ENCODE measurements at places on chromosomes 13 and 19.

GRCh38 chr19:30670562-30671366 lies 298.6 kb downstream of the ZNF536 start:
- no peak for DNase-seq

GRCh38 chr13:52882785-52883184 lies 34.3 kb upstream of the PCDH8 start:
- DNase-seq: no peak

DNA sequence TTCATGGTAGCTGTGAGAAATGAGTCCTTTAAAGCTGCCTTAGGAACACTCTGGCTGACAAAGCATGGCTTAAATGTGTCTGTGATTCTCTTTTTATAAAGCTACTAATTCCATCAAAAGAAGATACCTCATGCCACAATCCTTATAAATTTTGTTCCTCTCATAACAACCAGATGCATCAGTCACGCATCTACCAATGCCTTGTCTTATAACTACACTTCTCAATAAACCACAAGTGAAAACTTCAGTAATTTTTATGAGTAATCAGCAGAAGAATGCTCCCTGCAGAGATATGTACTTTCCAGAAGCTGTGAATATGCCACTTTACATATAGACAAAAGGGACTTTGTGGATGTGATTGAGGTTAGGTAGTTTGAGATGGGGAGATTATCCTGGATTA lies 147.8 kb downstream of the SUCLA2 start:
- no peak for DNase-seq

- no peak for DNase-seq
Observed at GRCh38 chr19:6161271-6161850, 25.9 kb downstream of the ACSBG2 start.

DNA sequence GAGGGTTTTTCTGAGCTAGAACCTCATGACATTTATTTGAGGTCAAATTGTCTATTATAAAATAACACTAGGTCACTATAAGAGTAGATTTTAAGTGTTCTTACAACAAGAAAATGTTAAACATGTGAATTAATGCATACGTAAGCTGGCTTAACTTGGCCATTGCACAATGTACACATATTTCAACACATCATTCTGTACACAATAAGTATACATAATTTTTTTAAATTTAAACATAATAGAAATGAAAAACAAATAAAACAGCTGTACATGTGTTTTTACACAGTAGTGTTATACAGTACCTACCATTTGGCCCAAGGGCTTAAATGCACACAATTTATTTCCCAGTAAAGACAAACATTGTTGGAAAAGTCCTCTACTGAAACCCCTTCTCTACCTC lies 269.9 kb downstream of the DACH1 start:
- DNase-seq: no peak

GRCh38 chr13:102606537-102607309 lies 9.9 kb downstream of the TPP2 start:
- DNase-seq: no peak

- no peak for DNase-seq
Observed at GRCh38 chr13:73622381-73622780, 511.8 kb downstream of the KLF12 start.

GRCh38 chr19:45643024-45643926 lies 4.1 kb upstream of the EML2 start:
- DNase-seq: no peak

DNA sequence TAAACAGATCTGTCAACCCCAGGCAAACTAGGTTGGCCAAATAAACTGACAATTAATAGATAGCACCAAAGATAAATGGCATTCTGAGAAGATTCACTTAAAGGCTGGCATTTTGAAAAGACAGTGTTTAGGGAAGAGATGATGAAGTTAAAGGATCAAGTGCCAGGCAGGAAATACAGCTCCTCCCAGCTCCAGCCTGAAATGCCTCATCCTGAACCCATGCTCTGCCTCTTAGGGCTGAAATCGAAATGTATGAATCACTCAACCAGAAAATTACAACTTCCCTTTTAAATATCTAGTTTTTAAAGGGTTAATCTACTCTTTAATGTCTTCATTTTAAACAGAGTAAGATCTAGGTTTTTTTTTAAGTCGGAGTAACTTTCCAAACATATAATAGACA lies 171.2 kb upstream of the UBL3 start:
- DNase-seq: no peak

DNA sequence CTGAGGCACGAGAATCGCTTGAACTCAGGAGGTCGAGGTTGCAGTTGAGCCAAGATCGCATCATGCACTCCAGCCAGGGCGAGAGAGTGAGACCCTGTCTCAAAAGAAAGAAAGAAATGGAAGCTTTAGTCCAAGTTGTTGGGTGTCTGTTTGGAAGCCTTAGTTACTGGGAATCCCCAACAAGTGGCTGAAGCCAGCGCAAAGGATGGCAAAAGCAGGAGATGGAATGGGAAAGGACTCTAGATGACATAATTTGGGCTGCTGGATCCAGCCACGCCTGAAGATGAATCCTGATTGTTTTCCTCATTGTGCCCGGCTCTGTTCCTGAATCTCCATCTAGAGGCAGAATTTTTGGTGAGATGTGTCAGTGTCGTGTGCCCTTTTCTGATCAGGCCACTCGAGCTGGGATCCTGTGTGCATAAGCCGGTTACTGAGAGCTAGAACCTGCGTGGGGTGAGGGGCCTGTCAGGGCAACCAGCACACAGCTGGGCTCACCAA lies 18.1 kb downstream of the CEBPA start:
- no peak for DNase-seq

DNA sequence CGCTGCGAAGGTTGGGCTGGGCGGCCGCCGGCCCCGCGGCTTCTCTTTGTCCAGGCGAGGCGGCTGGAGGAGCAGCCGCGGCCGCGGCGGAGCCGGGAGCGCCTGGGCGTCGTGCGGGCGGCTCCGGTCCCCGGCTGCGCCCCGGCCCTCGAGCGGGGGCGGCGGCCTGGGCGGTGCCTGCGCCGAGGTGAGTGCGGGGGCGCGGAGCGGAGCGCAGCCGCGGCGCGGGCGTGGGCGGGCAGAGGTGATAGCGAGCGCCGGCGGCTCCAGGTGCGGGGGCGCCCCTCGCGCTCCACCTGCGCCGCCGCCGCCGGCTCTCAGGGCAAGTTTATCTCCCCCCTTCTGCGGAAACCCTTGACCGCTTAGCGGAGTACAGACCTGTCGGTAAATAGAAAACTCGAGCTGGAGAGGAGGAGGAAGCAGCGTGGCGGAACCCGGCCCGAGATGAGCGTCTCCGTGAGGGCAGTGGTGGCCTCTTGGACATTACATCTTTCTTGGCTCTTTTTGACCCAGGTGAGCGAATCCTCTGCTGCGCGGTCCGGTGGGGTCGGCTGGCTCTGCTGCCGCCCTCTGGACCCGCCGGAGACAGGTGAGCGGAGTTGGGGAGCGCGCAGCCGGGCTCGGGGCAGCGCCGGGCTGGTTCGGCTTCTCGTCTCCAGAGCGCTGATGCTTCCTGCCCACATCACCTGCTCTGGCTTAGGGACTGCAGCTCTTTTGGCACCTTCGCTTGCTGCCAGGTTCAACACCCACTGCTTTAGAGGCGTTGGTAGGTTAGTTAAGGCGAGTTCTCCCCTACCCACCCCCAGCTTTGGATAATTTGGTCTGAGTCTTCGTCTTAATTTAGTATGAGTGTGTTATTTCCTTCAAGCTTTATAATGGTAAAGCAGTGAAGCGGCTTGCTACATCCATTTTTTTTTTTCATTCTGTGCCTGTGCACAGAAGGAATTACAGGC lies at the start of gene MTUS2:
MTUS2 (plus strand) TSS at position 241 of the 953 bp plus-strand sequence.
- no peak for DNase-seq

DNA sequence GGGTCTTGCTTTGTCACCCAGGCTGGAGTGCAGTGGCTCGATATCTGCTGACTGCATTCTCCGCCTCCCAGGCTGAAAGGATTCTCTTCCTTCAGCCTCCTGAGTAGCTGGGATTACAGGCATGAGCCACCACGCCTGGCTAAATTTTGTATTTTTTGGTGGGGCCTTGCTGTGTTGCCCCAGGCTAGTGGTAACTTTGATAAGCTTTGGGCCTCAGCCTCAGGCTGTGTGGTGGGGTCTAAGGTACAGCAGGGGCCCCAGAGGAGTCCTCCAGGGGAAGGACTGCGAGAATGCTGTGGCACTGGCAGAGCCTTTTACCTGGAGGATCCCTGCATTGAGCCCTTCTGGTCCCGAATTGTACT lies 7.2 kb downstream of the DOT1L start:
- DNase-seq: no peak

GRCh38 chr13:77235456-77236022 lies 91.4 kb downstream of the MYCBP2 start:
- DNase-seq: no peak

GRCh38 chr13:67880916-67881315 lies 650.8 kb upstream of the PCDH9 start:
- DNase-seq: no peak

GRCh38 chr13:49315756-49316482 lies 68.2 kb downstream of the CDADC1 start:
- no peak for DNase-seq

- no peak for DNase-seq
Observed at GRCh38 chr19:670609-671075, 5.5 kb upstream of the FSTL3 start.

DNA sequence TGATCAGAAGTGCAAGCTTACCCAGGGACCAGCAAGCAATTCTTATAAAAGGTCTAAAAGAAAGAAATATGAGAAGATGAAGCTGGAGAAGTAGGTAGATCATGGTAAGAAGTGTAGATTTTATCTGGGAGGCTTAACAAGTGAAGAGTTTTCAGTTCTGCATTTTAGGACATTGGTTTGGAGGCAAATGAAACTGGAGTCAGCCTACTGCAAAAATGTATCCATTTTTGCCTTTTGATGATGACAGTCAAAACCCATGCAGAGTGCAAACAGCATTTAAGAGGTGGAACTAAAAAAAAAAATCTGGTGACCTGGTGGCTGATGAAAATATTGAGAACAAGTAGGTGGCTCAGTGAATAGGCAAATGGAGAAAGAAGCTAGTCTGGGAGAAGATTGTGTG lies 216.9 kb downstream of the DNAJC15 start:
- DNase-seq: no peak

- DNase-seq: no peak
Observed at GRCh38 chr13:91592056-91593014, 193.9 kb downstream of the GPC5 start.

DNA sequence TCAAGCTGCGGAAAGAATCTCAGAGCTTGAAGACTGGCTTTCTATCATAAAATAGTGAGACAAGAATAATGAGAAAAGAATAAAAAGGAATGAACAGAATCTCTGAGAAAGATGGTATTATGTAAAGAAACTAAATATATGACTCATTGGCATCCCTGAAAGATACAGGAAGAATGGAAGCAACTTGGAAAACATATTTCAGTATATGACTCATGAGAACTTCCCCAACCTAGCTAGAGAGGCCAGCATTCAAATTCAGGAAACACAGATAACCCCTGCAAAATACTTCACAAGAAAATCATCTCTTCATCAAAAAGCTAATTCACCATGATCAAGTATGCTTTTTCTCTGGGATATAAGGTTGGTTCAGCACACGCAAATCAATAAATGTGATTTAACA lies 2318.0 kb downstream of the PCDH9 start:
- no peak for DNase-seq

DNA sequence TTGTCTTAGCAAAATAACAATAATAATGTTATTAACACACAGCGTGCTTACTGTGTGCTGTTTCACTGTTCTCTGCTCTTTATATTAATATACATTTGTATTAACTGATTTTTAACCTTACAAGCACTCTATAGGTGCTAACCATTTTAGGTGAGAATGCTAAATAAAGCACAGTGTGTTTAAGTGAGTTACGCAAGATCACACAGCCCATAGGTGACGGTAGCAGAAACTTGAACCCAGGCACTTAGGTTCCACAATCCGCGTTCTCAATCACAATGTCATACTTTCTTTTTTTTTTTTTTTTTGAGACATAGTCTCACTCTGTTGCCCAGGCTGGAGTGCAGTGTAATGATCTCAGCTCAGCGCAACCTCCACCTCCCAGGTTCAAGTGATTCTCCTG lies 5.8 kb downstream of the ZNF30 start:
- DNase-seq: no peak

- DNase-seq: no peak
Observed at GRCh38 chr13:22196777-22197176, 525.9 kb downstream of the FGF9 start.

DNA sequence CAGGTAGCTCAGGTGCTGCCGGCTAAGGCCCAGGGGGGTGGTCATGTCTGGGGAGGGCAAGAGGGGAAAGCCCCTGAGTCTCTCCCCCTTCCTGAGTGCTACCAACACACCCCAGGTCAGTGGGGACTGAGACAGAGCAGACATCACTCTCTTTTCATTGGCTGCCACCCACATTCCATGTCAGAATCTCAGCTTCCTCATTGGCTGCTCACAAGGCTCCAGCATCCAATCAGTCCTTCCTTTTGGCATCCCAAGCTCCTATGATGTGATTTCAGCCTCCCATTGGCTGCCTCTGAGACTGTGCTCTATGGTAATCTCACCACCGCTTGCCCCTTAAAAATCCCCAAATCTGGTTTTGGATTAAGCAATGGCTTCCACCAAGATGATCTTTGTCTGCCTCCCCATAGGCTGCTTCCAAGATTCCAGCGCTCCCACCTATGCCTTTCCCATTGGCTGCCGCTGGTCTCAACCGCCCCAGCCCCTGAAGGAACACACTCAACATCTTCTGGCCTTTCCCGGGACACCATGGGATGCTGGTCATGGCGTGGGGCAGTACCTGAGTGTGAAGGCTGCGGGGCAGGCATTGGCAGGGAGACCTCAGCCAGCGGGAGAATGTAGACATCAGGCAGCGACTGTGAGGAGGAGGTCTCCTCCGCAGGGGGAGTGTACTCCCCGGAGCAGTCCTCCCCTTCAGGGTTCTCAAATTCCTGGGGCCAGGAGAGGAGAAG lies 2.0 kb downstream of the LMTK3 start:
- DNase-seq: no peak

GRCh38 chr13:66992183-66992582 lies 238.0 kb downstream of the PCDH9 start:
- no peak for DNase-seq

- no peak for DNase-seq
Observed at GRCh38 chr13:94878602-94879165, 166.3 kb upstream of the SOX21 start.

DNA sequence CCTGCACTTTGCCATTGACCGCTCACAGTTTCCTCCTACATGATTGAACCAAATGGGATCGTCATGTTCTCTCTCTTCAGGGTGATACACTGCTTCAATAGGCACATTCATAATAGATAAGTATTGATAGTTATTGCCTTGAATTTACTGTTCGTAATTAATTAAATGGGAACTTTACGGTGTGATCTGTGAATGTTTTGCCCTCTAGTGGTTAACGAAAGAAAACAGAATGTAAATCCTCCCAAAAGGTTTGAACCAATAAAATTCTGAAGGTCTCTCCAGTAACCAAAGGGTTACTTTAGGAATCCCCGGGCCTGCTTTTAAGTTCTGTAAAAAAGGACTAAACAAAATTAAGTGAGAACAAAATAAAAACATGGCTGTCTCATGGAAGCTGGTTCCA lies 389.3 kb downstream of the DACH1 start:
- DNase-seq: no peak
